Karpas-422 (cell line): ENCODE measurements at places on chromosomes 5 and 9.

- DNase-seq = no peak
Measured at GRCh38 chr5:18740301-18740700, 1106.0 kb downstream of the TAF11L14 start.

DNA sequence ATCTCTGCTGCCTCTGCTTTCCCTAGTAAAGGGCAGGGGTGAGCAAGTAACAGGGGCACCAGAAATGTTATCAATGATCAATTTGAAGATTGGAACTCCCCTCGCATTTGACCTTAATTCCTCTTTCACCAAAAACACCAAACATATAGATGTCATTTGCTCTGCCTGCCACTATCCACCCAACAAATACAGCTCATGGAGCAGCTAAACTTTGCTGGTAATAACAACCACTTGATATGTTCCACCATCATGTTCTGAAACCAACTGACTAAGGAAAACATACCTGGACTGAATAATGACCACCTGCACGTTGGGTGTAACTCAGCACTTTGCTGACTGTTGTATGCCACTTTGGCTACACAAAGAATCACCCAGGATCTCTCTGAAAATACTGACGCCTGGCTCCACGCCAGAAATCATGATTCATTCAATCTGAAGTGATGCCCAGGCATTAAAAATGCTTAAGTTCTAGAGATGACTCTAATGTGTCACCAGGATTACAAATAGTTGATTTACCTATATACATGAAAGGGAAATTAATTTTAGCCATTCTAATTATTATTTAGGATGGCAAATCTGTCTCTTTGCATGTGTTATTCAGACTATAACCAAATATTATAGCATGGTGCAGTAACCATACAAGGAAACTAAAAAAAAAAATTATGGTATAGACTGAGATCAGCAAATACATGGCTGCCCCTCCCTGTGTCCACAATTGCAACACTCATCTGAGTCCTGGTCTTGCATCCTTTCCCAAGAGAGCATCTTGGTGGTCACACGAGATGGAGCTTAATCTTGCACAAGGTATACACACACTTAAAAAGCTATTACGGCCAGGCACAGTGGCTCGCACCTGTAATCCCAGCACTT lies 43.1 kb upstream of the TTC39B start:
- no peak for DNase-seq

DNA sequence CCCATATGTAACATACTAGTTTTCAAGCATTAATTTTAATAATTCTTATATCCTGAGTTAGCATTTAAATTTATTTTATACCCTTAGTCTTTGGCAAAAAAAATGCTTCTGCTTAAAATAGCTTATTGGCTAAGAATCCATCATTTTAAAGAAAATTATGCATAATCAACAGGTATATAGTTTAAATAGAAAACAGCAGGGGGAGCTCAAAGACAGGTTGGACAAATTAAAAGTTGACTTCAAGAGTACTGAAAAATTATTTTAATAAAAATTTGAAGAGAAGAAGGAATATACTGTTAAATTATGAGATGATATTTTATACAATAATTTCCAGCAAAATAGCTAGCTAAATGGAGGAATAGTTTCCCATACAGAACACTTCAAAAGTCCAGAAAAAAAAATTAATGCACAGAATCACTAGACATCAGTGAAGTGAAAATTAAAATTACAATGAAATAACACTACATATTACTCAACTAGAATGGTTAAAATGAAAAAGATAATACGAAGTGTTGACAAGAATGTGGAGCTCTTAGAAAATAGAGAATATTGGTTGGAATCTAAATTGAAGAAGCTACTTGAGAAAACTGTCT lies 387.1 kb downstream of the PDE4D start:
- peak; percentile 61 for DNase-seq

DNA sequence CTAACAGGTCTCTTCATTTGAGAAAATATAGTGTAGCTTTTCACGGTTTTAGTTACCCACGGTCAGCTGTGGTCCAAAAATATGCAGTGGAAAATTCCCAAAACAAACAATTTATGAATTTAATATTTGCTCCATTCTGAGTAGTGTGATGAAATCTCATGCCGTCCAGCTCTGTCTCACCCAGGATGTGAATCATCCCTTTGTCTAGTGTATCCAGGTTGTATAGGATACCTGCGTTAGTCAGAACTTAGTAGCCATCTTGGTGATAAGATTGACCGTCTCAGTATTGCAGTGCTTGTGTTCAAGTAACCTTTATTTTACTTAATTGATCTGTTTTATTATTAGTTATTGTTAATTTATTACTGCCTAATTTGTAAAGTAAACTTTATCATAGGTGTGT lies 41.1 kb downstream of the NDUFS4 start:
- DNase-seq = no peak

DNA sequence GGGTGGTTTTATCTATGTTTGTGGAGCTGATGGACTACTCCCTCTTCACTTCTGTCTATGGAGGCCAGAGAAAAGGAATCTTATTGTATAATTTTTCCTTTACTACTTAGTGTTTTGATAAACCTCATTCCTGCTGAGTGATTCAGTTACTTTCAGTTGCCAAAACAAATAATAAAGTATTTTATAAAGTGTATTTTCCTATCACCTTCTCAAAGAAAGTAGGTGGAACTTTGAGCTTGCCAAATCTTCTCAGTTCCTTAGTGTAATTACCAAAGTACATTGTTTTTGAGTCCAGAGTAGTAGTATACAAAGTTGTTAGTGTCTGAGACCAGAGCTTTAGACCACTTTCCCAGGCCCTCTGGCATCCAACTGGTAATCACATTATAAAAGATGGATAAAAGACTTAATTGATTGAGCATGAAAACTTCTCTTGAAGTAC lies 13.5 kb downstream of the RABGAP1 start:
- no peak for DNase-seq

- no peak for DNase-seq
Measured at GRCh38 chr5:39424736-39425637, at the start of gene DAB2. Gene DAB2 (minus strand): TSS chr5:39424980. CDS start chr5:39394320, 30,660 bp downstream.

DNA sequence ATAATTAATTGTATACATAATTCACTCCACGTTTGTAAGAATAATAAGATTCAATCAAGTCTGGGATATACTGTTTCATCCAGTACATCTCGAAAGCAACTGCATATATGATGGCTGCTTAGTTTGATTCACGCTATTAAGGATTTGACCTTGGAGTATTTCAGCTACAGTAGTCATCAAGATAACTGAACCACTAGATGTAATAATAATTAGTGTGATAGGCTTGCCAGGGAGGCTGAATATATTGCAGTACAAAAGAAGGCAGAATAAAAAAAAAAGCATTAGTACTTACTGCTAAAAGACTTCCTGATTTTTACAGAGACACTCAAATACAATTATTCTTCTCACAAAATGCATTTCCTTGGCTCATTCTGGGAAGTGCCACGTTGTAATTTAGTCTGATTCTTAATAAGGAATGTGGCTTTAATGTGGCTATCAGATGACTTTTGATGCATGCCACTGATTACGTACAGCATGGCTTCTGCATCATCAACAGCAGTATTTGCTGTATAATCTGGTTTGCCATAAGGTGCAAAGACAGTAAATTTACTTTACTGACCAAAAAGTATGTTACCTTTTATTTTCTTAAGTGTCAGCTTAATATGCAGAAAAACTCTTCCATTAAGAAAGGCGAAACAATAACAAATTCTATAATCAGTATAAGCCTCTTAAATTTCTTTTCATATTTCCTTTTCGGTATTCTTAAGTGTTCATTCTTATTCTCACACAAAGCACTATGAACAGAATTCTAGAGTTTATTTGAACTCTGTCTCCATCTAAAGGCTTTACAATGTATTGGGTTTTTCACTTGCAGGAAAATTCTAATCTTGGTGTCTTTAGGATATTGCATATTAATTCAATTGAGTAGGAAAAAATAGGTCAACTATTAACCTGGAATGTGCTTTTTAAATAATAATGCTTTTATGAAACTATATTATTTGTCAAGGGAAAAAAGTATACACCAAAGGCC lies 166.4 kb downstream of the SLF1 start:
- no peak for DNase-seq

- DNase-seq = no peak
Measured at GRCh38 chr5:105057001-105057436, 1494.4 kb upstream of the NUDT12 start.

- DNase-seq = no peak
Measured at GRCh38 chr9:127407492-127407843, 10.5 kb downstream of the SLC2A8 start.
